ENCODE measurements at places on chromosomes 6 and 20. TPM values are rescaled to one million over a fixed set of nuclear protein-coding genes. Genes with fewer than 3 reads are reported as not detected.

The VSX1 gene
- total RNA-seq, result not detected

The FAM217A gene
- not detected for total RNA-seq

The ATP5F1E gene
- 21.0 TPM for total RNA-seq

The GMPR gene
- total RNA-seq, result 11.6 TPM

The SMOC2 gene
- 0.13 TPM for total RNA-seq

The MCHR2 gene
- not detected for total RNA-seq

The ZNF831 gene
- total RNA-seq, result not detected

The TRIM31 gene
- total RNA-seq, result not detected

The NFATC2 gene
- total RNA-seq, result 0.30 TPM

The LIN28B gene
- not detected for total RNA-seq

Measured in smooth muscle cell of the pulmonary artery (primary cell).